Erythroblast (primary cell): ENCODE measurements at places on chromosomes 7 and 10.

DNA sequence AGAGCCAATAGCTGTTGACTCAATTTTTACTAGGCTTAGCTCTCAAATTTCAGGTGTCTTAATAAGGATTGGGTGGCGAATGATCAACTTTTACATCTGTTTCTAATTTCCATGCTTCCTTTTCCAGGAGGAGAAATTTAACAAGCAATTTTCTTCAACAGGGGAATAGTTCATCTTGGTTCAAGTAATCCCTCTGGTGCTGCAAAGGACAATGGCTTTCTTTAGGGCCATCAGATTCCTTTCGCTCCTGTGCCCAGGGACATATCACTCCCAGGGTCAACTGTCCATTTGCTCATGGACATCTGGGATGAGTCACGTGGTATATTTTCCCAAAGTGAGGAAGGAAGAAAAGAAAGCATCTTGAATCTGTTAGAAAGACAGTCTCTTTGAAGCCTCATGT is 313.3 kb downstream of the FRMD4A start:
- DNase-seq: no peak

DNA sequence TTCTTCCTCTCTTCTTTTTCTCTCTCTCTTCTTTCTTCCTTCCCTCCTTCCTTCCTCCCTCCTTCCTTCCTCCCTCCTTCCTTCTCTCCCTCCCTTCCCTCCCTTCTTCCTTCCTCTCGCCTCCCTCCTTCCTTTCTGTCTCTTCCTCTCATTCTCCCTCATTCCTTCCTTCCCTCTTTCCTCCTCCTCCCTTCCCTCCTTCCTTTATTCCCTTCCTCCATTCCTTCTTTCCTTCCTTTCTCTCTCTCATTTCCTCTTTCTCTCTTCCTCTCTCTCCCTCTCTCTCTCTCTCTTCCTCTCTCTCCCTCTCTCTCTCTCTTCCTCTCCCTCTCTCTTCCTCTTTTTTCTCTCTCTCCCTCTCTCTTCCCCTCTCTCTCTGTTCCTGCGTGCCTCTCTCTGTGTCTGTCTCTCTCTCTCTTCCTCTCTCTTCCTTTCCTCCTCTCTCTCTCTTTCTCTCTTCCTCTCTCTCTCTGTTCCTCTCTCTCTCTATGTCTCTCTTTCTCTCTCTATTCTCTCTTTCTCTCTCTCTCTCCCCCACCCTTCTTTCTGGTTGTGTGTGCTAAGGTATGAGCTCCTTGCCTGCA is 80.1 kb upstream of the PFKP start:
- no peak for DNase-seq

- no peak for DNase-seq
Measured at GRCh38 chr7:28128608-28129007, 52.0 kb downstream of the JAZF1 start.

GRCh38 chr10:75475460-75476182 is 44.2 kb downstream of the LRMDA start:
- DNase-seq: no peak

- DNase-seq: no peak
Measured at GRCh38 chr7:74297516-74298233, 8.5 kb downstream of the CLIP2 start.

DNA sequence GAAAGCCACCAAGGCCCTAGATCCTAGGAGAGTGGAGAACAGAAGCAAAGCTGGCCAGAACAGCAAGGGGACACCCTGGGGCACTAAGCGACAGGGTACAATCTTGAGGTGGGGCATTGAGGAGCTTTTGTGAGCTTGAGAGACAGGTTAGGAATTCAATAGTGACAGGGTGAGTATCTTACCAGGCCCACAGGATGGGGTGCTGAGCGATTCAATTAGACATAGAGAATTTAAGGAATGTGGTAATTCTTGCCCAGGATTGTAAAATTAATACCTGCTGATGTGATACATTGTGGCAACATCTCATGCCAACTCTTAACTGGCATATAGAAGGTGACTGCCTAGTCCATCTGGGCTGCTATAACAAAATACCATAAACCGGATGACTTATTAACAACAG is 14.0 kb downstream of the RBP3 start:
- no peak for DNase-seq

DNA sequence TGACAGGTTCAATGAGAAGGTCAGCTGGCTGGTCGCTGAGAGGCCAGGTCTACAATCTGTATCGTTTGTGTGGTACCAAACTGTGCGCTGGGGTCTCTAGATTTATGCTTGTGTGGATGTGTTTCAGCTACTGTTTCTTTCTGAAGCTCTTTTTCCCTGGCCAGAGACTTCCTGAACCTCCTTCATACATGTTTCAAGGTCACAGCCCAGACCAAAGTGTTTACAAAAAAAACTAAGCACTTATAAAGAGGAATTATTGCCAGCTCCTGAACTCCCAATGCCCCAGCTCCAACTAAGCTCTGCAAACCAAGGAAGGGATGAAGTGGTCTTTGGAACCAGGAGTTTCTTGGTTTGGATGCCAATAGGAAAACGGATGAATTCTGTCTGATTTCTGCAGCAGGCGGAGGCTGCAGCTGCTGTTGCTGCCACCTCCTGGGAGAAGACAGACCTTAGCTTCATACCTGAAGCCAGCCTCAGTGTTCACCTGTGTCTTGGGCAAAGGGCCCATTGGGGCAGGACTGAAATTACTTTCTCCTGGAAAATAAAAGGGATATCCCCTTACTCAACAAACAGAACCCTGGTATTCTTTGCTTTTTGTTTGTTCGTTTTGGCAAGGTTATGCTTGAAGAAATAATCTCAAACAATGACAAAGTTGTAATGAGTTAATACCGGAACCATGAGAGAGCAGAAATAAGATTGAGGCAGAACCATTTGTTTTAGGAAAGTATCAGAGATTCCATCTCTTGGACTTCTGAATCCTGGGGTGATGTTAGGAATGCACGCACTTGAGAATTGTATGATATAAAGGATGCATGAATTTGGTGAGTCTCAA is 24.6 kb upstream of the MKLN1 start:
- DNase-seq: no peak

- DNase-seq: no peak
Measured at GRCh38 chr10:29646238-29646902, 11.6 kb upstream of the SVIL start.

GRCh38 chr10:7477538-7478334 is 66.9 kb upstream of the SFMBT2 start:
- DNase-seq: no peak

DNA sequence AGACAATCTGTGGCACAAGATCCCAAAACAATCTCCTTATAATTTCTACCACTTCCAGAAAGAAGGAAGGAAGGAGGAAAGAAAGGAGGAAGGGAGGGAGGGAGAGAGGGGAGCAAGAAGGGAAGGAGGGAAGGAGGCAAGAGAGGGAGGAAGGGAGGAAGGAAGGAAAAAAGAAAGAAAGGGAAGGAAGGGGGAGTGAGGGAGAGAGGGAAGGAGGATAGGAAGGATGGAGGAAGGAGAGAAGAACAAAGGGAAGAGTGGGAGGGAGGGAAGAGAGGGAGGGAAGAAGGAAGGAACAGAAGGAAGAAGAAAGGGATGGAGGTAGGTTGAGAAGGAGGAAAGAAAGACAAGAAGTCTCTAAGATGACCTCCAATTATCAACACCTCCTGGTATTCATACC is 185.5 kb upstream of the NFE2L3 start:
- no peak for DNase-seq

DNA sequence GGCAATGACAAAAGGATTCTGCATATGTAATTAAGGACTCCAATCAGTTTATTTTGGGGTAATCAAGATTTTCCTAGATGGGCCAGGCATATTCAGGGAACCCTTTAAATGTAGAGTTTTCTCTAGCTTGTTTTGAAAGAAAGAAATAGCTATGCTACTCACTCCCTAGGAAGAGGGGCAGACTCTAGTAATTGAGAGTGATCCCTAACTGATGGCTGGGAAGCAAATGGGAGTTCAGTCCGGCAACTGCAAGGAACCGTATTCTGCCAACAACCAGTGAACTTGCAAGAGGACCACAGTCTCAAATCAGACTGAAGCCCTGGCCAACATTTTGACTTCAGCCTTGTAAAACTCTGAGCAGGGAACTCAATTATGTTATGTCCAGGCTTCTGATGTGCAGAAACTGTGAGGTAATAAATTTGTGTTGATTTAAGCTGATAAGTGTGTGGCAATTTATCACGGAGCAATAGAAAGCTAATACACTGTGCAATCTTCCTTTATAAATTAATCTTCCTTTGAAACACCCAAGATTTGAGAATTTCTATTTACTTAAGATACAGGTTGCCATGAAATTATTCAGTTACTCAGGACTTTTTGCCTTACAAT is 14.0 kb downstream of the AOAH start:
- no peak for DNase-seq

GRCh38 chr10:119253433-119254174 is 46.2 kb downstream of the GRK5 start:
- DNase-seq: no peak

DNA sequence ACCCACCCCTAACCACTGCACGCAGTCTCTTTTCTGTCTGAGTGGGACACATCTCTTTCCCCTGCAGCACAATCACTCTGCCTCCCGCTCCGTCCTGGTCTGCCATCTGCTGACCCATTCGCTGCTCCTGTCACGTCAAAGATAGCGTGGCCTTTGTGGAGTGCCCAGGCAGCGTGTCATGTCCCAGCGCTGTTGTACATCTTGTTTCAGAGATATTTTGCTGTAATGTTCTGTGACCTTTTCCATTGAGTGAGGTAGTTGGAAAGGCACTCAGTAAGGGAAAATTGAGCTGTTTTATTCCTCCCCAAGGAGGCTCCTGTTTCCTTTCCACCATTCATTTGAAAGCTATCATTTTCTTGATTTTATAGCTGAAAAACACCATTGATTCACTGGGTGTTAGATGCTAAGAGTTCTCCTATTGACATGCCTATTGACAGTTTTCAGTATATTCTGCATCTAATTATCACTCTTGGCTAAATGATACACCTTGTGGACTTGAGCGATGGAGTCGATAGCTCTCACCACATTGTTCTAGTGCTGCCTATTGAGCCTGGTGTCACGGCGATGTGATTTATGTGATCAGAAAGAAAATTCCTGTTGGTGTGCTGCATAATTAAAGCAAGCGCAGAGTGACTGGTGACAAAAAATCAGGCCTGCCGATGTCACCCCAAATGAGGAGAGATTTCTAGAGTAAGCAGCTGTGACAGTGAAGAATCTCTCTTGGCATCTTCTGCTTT is 372.6 kb downstream of the LRMDA start:
- no peak for DNase-seq

DNA sequence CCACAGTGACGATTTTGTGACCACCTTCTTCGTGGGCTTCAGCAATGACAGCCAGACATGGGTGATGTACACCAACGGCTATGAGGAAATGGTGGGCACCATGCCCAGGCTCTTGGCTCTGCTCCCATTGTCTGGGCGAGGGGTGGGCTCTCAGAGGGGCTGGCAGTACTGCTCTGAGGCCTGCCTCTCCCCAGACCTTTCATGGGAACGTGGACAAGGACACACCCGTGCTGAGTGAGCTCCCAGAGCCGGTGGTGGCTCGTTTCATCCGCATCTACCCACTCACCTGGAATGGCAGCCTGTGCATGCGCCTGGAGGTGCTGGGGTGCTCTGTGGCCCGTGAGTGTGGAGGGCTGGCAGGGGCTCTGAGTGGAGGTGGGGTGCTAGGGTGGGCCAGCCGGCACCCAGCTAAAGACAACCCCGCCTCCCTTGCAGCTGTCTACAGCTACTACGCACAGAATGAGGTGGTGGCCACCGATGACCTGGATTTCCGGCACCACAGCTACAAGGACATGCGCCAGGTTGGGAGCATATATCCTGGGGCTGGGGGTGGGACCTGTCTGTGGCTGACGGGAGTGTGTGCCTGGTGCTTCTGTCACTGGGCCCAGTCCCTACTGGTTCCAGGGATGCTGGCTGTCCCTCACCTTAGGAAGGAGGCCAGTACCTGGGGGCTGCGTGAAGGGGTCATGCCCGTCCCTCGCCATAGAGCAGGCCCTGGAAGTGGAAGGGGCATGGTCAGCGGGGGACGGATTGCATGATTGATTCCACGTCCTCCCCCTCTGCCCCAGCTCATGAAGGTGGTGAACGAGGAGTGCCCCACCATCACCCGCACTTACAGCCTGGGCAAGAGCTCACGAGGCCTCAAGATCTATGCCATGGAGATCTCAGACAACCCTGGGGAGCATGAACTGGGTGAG is 6.8 kb downstream of the AEBP1 start:
- no peak for DNase-seq

- DNase-seq: no peak
Measured at GRCh38 chr10:124087672-124088634, 5.4 kb downstream of the CHST15 start.
